ENCODE measurements at places on chromosomes 7 and 10. TPM values are rescaled to one million over a fixed set of nuclear protein-coding genes. Genes with fewer than 3 reads are reported as not detected.

- no peak for DNase-seq
Observed at GRCh38 chr7:109844362-109844761, 1246.6 kb upstream of the LRRN3 start.

- peak; percentile 35 for DNase-seq
Observed at GRCh38 chr10:76874176-76874575, 763.4 kb downstream of the KCNMA1 start.

ANKIB1 gene
- total RNA-seq = 44.7 TPM

DNA sequence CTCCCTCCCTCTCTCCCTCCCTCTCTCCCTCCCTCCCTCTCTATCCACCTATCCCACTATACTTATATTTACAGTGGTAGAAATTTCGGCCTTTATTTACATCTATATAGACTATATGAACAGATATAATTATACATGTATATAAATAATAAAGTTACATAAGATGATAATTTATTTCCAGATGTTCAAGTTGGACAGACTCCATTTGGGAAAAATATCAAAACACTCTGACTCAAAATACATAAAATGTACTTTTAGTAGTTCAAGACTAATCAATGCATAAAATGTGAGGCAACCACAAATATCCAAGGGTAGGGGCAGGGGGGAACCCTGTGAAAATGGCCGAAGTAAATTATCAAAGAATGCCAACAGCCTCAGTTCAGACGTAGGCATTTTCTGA lies 203.0 kb downstream of the FANK1 start:
- no peak for DNase-seq

GRCh38 chr10:110985497-110986275 lies 66.3 kb downstream of the SHOC2 start:
- no peak for DNase-seq

ANKRD1 gene
- 1,867 TPM for total RNA-seq

DNA sequence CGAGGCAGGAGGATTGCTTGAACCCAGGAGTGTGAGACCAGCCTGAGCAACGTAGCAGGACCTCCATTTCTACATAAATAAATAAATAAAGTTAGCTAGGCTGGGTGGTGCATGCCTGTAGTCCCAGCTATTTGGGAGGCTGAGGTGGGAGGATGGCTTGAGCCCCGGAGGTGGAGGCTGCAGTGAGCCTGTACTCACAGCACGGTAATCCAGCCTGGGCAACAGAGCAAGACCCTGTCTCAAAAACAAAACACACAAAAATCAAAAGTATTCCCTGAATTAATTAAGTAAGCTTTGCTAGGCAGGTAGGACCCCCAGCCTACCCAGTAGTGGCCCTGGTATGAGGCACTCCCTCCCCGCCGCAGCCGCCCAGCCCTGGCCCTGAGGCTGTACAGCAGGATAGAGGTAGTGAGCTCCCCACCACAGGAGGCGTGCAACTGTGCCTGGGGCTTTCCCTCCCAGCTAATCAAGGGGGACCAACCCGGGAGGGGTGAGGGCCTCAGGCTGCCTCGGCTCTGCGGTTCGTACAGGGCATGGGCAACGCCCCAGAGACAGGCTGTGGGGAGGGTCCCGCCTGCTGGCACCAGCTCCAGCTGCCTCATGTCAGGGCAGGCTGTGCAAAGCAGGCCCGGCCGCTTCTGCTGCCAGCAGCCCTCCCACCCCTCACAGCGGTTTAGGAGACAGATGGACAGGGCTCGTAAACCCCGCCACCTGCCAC lies 1.0 kb upstream of the CYP2W1 start:
- no peak for DNase-seq

GRCh38 chr10:121772884-121773283 lies 154.9 kb downstream of the ATE1 start:
- DNase-seq = no peak

DNA sequence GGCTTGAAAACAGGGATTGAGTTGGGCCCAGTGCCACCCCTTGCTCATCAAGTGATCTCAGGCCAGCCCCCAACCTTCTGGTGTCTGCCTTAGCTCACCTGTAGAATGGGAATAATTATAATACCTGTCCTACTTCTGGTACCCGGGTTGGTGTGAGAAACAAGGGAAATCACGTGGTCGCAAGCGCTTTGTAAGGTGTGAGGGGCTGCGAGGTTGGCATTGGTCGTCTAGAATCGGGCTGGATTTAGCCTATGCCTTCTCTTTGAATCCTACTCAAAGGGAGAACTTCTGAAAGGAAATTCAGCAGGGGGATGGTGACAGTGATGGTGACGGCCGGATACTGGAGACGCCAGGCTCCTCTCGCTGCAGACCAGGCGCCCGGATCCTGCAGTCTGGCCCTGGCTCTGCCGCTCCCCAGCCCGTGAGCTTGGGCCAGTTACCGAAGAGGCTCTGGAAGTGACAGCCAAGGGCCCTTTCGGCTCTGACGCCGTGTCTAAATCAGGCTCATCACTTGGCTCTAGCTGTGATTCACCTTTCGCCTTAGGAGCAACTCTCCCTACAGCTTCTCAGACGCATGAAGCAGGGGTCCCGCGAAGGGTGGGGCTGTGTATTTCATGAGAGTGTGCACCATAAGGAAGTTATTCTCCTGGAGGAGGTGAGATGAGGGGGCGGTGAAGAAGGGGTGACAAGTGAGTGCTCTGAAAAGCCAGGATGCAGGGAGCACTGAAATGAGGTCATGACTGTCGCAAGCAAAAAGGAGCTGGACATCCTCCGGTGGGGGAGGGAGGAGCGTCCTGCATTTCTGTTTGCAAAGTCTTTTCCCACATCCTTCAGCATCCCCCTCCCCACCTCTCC lies 4.0 kb upstream of the CREB5 start:
- DNase-seq = peak; percentile 72

DNA sequence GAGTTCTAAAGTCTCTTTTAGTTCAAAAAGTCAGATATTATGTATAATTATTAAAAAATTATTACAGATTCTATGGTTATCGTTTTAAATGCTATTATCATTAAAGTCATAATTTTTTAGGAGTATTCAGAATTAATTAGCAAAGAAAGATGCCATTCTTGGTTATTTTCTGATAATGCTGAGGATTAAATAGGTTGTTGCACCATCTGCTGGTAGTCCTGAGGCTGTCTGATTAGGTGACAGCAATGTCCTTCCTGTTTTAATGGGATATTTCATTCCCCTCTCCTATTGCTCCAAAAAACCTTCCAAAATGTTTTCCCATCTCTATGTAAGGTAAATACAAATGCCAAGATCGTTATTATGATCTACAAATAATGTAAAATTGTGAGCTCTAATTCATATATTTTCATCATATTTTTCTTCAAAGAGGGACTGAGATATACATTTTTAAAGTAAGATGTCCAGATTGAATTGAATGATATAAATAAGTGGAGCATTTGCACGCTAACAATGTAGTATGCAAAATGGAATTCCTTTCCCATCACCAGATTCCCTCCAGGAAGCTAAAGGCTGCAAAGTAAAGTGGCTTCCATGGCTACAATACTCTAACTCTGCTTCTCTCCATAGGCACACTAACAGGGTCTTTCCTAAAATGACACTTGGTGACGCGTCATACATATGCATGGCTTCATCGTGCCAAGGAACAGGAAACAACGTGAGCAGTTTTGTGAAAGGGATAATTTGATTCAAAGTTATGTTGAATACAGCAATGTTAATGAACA lies 58.8 kb upstream of the AKR1E2 start:
- DNase-seq = no peak

SKAP2 gene
- 9.2 TPM for total RNA-seq

DNA sequence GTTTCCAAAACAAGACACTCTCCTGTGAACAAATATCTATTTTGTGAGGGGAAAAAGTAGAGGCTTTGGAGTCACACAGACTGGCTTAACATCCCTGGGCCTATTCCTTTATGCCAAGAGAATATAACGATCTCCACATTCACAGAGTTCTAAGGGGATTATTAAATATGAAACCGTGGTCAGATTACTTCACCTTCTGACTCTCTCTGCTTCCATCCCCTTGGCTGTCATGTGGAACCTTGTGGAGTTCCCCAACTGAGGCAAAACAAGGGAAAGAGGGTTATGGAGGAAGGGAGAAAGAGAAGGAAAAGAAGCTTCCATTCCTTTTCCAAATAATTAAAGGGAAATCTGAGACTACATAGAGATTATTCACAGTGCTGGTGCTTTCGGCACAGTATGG lies 55.5 kb upstream of the ATP6V0A4 start:
- no peak for DNase-seq

- no peak for DNase-seq
Observed at GRCh38 chr7:154672659-154673415, 330.1 kb downstream of the PAXIP1 start.

DNA sequence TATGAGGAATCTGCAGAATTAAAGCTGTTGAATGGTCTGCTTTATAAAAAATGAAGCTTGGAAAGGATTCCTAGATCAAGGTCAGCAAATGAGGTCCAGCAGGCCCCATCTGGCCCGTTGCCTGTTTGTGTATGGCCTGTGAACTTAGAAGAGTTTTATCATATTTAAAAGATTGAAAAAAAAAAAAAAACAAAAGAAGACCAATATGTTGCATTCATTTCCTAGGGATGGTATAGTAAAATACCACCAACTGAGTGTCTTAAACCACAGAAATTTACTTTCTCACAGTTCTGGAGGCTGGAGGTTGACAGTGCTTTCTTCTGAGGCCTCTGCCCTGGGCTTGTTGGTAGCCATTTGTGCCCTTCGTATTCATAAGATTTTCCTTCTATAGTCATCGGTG lies 109.2 kb downstream of the PPP1R3A start:
- no peak for DNase-seq

CROT gene
- 7.7 TPM for total RNA-seq

- DNase-seq = no peak
Observed at GRCh38 chr10:26746061-26746460, 48.6 kb downstream of the PDSS1 start.

GRCh38 chr10:71969929-71970328 lies 5.7 kb downstream of the CHST3 start:
- DNase-seq = no peak

GRCh38 chr7:98795741-98796493 lies 73.9 kb downstream of the TMEM130 start:
- no peak for DNase-seq

CYP3A4 gene
- total RNA-seq = 0.32 TPM

DNA sequence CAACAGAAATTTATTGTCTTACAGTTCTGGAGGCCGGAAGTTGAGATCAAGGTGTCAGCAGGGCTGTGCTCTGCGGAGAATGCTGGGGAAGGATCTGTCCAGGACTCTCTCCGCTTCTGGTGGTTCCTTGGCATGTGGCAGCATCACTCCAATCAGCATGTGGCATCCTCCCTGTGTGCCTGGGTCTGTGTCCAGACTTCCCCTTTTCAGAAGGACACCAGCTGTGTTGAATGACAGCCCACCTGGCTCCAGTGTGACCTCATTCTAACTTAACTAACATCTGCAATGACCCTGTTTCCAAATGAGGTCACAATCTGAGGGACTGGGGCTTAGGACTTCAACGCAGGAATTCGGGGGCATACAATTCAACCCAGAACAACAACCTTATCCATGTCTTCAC lies 141.9 kb downstream of the BMS1 start:
- no peak for DNase-seq

- DNase-seq = no peak
Observed at GRCh38 chr10:32004161-32004591, 52.0 kb downstream of the KIF5B start.

MYL10 gene
- total RNA-seq = not detected

GRCh38 chr7:20588678-20589077 lies 26.8 kb upstream of the ABCB5 start:
- no peak for DNase-seq

DNA sequence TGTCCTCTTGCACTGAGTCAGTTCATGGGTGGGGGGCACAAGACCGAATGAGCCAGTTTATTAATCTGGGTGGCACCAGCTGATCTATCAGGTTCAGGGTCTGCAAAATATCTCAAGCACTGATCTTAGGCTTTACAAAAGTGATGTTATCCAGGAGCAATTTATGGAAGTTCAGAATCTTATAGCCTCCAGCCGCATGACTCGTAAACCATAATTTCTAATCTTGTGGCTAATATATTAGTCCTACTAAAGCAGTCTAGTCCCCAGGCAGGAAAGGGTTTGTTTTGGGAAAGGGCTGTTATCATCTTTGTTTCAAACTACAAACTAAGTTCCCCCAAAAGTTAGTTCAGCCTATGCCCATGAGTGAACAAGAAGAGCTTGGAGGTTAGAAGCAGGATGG lies 33.9 kb downstream of the AKR1C8 start:
- no peak for DNase-seq

PON1 gene
- not detected for total RNA-seq

GRCh38 chr10:4241724-4242345 lies 456.8 kb upstream of the KLF6 start:
- peak; percentile 40 for DNase-seq

TDRD1 gene
- total RNA-seq = 1.0 TPM

GRCh38 chr7:107998150-107998549 lies 4.8 kb downstream of the LAMB1 start:
- no peak for DNase-seq

GRCh38 chr7:141911391-141911790 lies 4.8 kb upstream of the OR9A4 start:
- no peak for DNase-seq

DNA sequence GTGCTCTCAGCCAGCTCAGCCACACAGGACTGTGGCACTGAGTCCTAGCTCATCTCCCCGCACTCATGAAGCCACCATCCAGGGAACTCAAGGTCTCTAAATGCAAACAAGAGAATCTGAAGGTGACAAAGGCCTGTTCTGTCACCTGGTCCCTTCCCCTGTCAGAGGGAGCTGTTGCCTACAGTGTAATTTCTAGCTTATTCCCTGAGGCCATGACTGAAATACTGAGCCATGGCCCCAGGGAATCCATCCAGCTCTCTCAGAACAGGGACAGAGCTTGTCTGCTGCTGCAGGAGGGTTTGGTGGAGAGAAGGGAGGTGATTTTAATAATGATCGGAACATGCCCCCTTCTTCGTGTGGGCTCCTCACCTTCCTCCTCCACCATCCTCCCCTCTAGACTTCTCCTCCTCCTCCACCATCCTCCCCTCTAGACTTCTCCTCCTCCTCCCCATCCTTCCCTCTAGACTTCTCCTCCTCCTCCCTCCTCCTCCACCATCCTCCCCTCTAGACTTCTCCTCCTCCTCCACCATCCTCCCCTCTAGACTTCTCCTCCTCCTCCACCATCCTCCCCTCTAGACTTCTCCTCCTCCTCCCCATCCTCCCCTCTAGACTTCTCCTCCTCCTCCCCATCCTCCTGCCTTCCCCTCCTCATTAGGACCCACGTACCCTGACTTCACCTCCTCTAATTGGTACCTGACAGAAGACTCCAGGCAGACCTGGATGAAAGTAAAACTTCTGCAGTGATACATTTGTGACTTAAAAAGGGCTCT lies 338.0 kb upstream of the MKI67 start:
- no peak for DNase-seq

- DNase-seq = peak; percentile 41
Observed at GRCh38 chr10:6399231-6399741, 180.8 kb downstream of the PRKCQ start.

DNA sequence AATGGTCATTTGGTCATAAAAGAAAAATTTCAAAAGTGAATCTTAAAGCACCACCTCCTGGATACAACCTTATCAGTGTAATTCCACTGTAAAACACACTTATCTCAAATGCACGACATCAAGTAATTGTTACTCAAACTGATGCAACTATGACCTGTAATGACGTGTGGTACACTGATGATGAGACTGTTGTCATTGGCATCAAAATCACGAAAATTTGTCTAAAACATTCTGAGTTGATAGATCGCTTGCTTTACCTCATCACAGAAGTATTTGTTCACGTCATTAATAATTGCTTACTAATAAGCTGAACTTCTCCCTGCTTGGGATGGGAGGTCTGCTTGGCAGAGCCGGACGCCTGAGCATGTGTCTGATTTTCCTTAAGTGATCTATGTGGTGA lies 221.8 kb upstream of the KLF6 start:
- no peak for DNase-seq

- DNase-seq = no peak
Observed at GRCh38 chr7:43960933-43961332, 34.7 kb downstream of the UBE2D4 start.

- DNase-seq = no peak
Observed at GRCh38 chr10:70616761-70617160, 14.2 kb upstream of the PRF1 start.

MAGI2 gene
- 8.7 TPM for total RNA-seq

Measured in left cardiac atrium (tissue), 4 donors.